Left cardiac atrium (tissue), 4 donors: ENCODE measurements at places on chromosomes 16 and 17.

- DNase-seq, result peak; percentile 62
These were observed 64.1 kb downstream of the TIMM22 start for GRCh38 chr17:1060991-1061390.

DNA sequence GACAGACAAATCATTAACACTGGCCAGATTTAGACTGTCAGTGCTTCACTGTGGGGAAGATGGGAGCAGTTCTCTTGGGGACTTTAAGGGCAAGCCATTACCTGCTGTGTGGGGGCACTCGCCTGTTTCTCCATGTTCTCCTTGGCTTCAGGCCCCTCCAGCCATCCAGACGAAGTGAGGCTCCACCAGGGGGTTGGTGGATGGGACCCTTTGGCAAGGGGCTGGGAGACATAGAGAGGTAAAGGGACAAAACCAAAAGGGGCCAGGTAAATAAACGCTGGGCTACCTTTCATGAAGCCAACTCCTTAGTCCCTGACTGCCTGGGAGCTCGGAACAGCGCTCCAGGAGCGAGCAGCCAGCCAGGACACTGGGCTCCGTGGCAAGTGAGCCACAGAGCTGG is 14.0 kb downstream of the TBX4 start:
- no peak for DNase-seq

DNA sequence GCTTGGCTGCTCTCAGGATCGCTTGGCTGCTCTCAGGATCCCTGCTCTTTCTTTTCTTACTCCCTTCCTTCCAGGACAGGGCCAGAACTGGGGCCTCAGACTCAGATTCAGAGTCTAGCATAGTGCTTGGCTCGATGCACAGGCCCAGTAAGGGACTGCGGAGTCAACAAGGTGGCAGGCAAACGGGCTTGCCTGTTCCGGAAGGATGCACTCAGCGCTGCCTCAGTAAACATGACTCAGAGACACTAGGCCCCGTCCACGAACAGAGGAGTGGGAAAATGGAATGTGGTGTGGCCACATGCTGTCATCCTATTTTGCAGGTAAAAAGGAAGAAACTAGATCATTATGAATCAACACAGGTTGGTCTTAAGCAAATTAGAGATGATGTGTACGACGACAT is 9.8 kb downstream of the SPHK1 start:
- DNase-seq, result no peak

DNA sequence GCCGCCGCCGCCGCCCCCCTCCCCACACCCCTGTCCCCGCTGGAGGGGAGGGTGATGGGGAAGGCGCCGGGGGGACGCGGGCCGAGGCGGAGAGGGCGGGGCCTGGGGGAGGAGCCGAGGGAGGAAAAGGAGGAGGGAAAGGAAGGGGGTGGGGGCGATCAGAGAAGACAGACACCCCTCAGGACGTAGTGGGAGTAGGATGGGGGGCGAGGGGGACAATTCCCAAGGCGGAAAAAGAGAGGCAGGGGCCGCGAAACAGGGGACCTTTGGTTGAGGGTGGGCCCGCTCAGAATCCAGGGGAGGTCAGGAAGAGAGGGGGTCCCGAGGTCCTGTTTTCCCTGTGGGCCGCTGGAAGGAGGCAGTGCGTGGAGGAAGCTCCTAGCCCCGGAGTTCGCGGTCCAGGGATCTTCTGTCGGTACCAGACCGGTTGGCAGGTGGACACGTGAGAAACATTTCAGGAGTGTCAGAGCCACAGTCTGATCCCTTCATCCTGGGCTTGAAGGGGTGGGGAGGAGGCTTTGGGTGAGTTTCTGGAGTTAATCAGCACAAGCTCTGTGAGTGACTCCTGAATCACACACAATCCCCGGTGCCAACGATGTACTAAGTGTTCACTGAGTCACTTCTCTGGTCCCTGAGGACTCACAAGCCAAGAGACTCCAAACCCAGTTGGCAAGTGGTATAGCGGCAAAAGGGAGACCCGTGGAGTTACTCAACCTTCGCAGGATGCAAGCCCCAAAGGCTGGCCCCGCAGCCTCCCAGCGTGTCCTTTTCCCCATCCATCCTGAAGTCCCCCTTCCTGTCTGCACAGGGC is at the start of gene XYLT1:
Gene XYLT1, minus strand, starts transcription at position 53 of the 811 bp plus-strand sequence. CDS start 164 bp downstream, outside the sequence.
- DNase-seq, result peak; percentile 76

- no peak for DNase-seq
These were observed 341.5 kb downstream of the SNX29 start for GRCh38 chr16:12317856-12318537.

DNA sequence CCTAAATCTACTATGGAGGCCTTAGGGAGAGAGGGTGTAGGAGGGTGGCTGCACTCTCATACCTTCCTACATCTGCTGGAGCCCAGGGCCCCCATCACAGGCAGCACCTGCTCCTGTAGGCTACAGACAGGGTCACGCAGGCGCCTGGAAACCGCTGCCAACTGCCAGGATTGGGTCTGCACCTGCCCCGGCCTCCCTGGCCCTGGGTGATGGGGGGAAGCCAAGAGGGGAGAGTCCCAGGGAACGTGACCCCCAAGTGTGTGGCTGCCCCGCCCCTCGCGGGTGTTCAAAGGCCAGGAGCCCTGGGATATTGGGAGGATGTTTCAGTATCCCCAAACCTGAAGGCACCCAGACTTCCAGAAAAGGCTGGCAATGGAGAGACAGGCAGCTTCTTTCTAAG is 5.6 kb upstream of the TEX19 start:
- DNase-seq, result no peak

DNA sequence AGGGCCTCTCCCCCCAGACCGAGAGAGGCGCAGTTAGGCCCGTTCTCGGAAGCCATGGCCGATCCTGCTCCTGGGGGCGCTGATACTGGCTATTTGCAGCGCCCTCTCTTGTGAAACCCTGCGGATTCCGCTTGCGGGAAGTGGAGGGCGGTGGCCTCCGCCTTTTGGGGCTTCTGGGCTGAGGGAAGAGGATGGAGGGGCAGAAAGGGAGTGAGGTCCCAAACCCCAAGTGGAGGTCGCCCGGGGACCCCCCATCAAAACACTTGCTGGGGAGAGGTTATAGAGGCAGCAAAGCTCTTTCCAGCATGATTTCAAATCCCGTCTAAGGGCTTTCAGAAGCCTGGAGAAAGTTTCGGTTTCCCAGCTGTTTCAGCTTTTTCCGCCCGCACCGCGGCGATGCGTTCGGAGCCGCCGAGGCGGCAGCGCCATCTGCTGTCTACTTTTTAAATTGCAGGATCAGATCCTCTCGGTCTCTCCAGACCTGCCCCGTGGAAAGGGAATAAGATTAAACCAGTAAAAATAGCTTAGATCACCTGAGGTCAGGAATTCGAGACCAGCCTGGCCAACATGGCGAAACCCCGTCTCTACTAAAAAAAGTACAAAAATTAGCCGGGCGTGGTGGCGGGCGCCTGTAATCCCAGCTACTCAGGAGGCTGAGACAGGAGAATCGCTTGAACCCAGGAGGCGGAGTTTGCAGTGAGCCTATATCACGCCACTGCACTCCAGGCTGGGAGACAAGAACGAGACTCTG is 15.8 kb downstream of the SNX20 start:
- peak; percentile 80 for DNase-seq

- DNase-seq, result no peak
These were observed 59.8 kb downstream of the PGS1 start for GRCh38 chr17:78438271-78438691.

GRCh38 chr17:66518677-66519076 is 216.3 kb downstream of the PRKCA start:
- no peak for DNase-seq

DNA sequence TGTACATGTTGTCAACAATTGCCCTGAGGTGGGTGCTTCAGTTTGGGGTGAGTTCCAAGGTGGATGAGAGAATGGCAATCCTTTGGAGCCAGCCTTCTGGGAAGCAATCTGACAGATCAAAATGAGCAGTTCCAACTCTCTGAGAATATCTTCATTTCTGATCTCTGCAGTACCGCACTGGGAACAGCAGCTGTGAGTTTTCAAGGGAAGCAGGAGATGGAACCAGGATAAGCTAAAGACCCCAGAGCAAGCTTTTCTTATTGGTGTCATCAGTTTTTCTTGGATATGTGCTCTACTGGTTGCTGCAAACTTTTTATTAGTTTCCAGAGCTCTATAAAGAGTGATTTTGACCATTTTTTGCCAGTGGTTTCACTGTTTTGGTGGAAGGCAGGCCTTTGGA is 94.7 kb downstream of the KCNJ12 start:
- no peak for DNase-seq

DNA sequence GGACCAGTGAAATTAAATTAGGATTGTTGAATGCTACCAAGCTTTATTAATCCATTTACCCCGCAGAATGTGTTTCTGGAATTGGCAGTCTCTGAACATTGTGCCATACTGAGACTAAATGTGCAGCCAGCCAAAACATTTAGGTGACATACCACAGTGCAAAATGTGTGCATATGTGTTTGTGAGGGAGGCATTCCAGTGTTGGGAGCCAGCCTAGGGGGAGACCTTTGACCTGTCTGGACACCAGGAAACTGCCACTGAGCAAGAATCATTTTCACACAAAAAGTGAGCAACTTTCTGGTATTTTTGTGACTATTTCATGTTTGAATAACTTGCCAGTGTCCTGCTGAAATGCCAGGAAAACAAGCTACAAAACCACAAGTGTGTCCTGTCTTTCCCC is 64.7 kb upstream of the SLC12A3 start:
- DNase-seq, result no peak

- DNase-seq, result no peak
These were observed 1.7 kb downstream of the TMEM170A start for GRCh38 chr16:75462806-75463205.

- peak; percentile 61 for DNase-seq
These were observed 7.6 kb downstream of the MYO1C start for GRCh38 chr17:1484676-1485422.
